Activated CD4-positive, alpha-beta T cell treated with anti-CD3 and anti-CD28 coated beads for 24 hours (primary cell): ENCODE measurements at places on chromosomes 7 and 10.

- no peak for DNase-seq
These were observed 13.1 kb downstream of the BMS1 start for GRCh38 chr10:42795701-42796100.

GRCh38 chr7:28855538-28856217 lies 102.5 kb downstream of the TRIL start:
- no peak for DNase-seq

GRCh38 chr7:55148571-55148970 lies 129.8 kb downstream of the EGFR start:
- DNase-seq = no peak

DNA sequence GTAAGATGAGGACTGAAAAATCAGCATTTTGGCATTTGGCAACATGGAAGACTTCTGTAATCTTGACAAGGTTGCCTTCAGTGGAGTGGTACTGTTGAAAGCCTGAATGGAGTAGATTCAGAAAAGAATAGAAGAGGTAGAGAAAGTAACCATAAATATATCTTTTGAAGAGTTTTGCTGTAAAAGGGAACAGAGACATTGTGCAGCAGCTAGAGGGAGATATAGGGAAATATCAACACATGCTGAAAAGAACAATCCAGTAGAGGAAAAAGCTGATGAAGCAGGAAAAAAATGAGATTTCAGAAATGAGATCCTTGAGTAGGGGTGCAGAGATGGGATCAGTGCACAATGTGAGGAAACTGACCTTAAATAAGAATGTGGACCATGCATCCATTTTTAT lies 60.0 kb downstream of the RAPGEF5 start:
- no peak for DNase-seq

GRCh38 chr10:78162853-78163252 lies 129.2 kb downstream of the RPS24 start:
- DNase-seq = no peak

DNA sequence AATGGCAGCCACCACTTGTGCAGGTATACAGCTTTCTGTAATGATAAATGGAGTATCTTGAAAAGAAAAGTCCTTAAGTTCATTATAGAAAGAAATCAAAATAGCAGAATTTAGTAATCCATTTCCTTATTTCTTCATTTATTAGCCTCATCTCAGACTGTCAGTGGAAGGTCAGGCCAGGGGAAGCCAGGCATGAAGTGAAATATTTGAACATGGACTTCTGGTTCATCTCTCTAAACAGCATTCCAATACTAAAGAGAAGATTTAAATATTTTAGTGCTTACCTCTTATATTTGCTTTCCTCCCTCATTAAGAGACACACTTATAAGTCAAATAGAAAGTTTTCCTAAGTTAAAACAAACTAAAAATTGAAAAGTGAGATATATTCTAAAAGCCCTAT lies 26.8 kb downstream of the TRDMT1 start:
- DNase-seq = no peak

- DNase-seq = no peak
These were observed 89.1 kb upstream of the TRIM24 start for GRCh38 chr7:138370956-138371355.
